HFFc6 (cell line): ENCODE measurements at places on chromosomes 4 and X.

GRCh38 chr4:16931339-16932305, 33.2 kb upstream of the LDB2 start:
- DNase-seq, result no peak

GRCh38 chr4:8710416-8710815, 117.9 kb downstream of the CPZ start:
- DNase-seq, result no peak

DNA sequence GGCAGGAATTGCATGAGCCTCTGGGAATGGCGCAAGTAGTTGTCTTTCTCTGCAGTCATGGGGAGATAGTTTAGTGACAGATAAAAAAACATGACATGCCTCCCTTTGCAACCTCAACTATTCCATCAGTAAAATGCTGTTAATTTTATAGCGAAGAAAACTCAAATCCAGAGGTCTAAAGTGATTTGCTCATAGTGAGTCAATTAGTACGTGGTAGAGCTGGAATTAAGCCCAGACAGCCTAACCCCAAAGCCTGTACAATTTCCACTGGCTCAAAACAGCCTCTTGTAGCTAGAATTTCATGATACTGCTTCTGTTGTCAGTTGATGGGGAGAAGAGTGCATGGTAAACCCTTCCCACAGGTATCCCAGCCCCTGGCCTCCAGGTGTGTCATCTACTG, 81.3 kb upstream of the TRPC5 start:
- DNase-seq, result no peak

DNA sequence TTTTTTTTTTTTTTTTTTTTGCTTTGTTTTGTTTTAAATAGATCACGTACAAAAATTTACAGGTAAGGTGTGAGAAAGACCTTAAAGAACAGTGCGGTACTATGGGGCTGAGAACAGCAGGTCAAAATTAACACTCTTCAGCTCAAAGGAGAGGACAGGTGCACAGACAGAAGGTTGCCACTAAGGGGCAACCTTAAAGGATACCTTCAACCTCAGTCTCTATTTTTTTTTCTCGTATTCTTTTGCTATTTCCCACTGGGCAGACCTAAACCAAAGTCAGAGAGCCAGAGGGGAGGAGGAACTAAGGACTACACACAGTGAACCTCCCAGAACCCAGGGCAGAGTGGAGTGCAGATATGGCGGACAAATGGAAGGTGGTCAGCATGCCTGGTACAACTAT, 1984.3 kb upstream of the IGFBP7 start:
- no peak for DNase-seq
